ENCODE measurements at places on chromosomes 4 and X.

DNA sequence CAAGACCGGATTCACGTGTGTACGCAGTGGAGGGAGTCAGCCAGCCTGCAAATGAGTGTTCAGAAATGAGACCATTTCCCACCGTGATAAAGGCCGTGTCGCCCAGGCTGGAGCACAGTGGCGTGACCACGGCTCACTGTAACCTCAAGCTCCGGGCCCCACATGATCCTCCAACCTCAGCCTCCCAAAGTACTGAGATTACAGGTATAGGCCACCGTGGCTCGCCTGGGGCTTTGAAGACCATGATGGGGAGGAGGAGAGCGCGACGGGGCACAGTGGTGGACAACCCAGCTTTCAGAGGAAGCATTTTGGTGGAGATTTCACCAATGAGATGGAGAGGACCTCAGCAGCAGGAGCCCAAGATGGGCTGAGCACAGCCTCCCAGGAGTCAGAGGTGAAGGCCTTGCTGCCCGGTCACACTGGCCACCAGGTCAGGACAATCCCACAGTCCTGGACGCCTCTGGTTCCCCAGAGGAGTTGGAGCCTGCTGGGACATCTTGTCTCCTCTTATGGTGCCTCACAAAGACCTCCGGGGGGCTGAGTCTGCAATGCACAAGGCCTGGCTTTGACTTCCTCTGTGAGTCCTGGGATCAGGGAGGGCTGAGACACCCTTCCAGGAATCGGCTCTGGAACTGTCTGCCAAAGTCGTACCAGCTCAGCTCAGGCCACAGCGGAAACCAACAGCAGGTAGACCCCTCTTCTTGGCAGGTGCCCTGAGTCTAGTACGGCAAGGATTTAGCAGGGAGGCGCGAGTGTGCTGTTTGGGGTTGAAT, 22.4 kb upstream of the MXD4 start:
- DNase-seq: no peak

DNA sequence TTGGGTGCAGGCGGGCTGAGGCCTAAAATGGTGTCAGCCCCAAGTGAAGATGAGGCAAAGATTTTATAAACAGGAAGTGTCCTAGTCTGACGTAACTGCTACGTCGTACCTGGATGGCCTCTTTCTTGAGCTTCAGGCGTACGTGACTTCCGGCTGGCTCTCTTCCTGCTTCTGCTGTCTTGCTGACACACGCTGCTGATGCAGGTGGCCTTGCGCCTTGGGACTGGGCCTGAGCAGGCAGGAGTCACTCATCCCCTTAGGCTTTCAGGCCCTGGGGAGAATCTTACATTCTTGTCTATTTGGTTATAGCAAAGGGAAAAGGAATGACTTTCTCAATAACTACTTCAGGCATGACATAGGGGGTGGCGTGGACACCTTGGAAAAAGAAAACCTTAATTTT, 20.1 kb upstream of the ABRAXAS1 start:
- no peak for DNase-seq

- DNase-seq: no peak
These were observed 437.8 kb downstream of the GRXCR1 start for GRCh38 chr4:43330288-43330687.

DNA sequence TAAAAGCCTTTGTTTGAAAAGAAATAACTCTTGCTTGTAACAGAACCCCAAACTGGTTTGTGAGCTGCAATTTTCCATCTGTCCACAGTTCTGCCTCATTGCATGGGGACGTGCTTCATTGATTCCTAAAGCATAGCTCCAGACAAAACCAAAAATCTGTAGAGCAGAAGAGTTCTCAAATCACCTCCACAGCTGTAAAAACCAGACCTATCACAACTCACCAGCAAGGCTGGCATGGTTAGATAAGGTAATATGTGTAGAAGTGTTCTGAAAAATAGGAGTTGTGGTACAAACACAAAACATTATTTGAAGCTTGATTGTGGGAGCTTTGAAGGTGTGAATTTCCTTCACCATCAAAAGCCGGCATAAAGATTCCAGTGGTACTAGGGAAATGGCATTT, 12.5 kb upstream of the RAB28 start:
- no peak for DNase-seq

- DNase-seq: no peak
These were observed 999 bp downstream of the NAP1L5 start for GRCh38 chr4:88696630-88697029.

- no peak for DNase-seq
These were observed 150.4 kb downstream of the MID1 start for GRCh38 chrX:10470009-10470408.

GRCh38 chr4:91325495-91325894, 978.3 kb upstream of the GRID2 start:
- no peak for DNase-seq

GRCh38 chr4:120733968-120734367, 188.6 kb downstream of the PRDM5 start:
- DNase-seq: no peak

DNA sequence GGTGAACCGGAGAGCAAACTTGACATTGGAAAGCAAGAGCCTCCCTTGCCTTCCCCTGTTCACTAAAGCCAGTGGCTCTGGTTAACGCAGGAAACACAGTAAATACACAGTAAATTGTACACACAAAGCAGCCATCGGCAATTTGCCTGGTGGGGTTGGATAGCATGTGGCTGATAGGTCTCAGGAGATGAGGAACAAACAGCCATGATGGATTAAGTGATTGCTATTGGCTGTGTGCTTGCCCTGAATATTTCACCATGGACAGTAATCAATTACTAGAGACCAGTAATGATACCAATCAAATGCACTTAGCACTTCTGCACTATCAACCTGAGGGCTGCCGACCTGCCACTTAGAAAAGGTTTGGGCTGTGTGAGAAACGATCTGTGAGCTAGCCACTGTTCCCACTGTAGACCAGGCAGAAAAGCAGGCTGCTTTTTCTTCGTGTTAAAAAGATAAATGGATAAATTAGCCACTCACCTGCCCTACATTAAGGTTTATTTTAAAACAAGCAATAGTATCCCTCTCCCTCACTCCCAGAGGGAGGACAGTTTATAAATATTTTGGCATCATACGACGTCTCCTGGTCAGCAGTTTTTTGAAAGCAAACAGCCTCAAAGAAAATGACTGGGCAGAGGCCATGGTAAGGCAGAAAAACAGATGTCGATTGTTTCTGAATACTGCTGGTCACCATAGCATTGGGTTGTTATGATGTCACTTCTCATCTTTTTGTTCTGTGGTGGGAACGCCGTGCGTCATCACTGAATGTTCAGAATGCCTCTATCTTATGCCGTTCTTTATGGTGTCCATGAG, 167.1 kb downstream of the MAML3 start:
- no peak for DNase-seq

GRCh38 chr4:139824882-139825522, 159.4 kb downstream of the MGST2 start:
- DNase-seq: no peak

DNA sequence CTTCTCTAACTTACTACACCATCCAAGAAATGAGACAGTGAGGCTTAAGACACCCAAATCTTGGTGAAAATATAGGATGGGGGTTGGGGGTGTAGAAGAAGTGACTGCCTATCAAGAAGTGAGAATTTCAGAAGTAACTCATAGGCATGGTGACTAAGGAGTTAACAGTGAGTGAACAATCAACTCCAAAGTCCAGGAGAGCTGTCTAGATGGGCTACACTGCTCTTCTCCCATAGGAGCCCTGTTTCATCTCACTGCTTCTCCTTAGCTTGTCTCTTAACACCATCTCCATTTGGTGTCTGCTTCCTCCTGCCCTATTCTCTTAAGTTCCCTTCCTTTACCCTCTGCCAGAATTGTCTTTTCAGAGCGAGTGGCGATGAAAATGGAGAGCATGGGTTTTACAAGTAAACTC, 22.7 kb downstream of the FABP2 start:
- no peak for DNase-seq

DNA sequence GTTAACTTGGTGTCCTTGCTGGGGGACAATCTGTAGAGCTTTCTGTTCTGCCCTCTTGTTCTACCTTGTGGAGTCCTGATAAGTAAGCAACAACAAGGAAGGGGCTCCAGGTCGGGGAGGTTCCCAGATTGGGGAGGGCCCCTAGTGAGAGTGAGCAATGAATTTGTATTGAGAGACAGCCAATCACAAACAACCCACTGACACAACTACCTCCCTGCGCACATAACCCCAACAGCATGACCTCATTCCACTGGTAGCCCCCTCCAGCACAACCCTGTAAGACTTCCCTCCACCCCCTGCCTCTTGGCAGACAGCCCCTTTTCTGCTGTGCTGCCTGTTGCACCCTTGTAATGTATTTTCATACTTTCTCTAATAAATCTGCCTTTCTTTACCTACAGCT, 19.7 kb upstream of the PNPLA4 start:
- no peak for DNase-seq

All from activated CD4-positive, alpha-beta T cell treated with anti-CD3 and anti-CD28 coated beads for 1 hour (primary cell).